T-helper 2 cell (primary cell): ENCODE measurements at places on chromosomes 5 and 9.

DNA sequence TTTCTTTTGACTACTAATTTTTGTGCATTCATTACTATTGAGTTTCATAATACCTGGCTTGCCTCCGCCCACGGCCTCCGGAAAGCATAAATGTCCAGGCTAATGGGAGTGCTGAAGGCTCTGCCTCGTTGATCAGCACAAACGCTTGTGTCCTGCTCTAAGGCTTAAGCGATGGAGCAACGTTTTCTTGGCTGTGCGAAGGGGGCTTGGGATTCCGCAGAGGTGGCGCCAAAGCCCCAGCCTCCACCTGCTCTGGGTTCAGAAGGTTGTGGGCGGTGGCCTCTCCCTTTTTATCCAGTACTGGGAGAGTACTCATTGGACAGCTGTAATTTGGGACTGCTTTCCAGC lies 19.7 kb downstream of the ANXA2R start:
- DNase-seq, result no peak

- DNase-seq, result no peak
Observed at GRCh38 chr5:10630126-10630525, 66.3 kb downstream of the ANKRD33B start.

GRCh38 chr5:72441862-72442540 lies 65.2 kb downstream of the ZNF366 start:
- no peak for DNase-seq

DNA sequence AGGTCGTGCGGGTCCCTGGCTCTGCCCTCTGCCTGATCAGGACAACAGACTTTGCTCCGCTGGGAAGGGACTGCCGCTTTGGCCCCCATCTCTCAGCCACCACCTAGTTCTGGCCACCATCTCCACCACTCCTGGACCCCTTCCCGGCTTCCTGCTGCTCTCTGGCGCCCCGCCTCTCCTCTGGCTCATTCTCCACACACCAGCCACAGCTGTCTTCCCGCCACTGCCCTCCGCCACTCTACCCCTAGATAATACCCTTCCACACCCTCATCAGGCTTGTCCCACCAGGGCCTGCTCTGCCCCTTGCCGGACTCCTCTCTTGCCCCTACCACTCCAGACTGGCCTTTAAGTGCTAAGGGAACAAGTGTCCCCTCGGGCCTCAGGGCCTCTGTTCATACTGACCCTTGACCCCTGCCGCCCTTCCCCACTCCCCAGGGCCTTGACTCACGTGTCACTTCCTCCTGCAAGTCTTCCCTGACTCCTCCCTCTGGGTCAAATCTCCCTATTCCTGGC lies 3.0 kb upstream of the CDX1 start:
- DNase-seq, result no peak

DNA sequence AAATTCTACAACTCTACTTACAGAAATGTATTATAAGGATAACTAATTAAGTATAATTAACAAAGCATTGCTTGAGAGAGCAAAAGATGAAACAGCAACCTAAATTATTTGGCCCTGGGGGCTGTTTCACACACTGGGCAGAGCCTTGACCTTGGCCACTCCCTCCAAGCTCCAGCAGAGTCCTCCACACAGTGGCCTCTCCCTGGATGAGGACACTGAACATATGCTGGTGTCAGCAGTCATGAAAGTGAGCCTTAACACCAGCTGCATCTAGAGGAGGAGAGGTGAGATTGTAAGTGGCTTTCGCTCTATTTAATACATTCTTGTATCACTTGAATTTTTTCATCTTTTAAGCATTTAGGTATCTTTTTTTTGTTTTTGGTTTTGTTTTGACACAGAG lies 23.3 kb upstream of the ZDHHC12 start:
- DNase-seq, result no peak

DNA sequence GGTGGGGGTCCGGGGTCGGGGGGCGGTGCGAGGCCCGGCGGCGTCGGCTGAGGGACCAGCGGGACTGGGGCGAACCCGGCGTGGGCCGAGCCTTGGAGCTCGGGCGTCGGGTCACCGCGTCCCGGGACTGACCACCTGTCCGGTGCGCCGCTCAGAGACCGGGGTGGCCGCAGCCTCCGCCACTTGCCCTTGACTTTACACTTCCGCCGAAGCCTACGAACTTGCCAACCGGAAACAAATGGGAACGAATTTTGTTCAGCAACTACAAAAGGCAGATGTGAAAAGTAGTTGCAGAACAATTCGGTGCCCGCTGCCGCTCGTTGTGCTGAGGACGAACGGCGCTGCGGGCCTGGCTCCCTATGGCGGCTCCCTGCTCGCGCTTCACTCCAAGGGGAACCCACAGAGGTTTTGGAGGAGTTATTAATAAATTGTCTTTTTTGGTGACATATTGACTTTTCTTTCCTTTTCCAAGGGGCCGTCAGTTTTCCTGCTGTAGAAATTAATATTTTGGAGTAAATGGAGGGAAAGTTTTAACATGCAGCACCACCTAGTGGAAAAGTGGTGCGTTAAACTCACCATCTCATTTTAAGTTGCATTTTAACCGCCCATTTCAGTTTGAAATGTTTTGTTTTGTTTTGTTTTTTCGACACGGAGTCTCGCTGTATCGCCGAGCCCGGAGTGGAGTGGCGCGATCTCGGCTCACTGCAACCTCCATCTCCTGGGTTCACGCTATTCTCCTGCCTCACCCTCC lies 490 bp downstream of the PCBD2 start:
- peak; percentile 53 for DNase-seq
